CD4-positive, alpha-beta T cell treated with Interferon alpha-2 for 1 hour (primary cell): ENCODE measurements at places on chromosomes 1 and 21.

DNA sequence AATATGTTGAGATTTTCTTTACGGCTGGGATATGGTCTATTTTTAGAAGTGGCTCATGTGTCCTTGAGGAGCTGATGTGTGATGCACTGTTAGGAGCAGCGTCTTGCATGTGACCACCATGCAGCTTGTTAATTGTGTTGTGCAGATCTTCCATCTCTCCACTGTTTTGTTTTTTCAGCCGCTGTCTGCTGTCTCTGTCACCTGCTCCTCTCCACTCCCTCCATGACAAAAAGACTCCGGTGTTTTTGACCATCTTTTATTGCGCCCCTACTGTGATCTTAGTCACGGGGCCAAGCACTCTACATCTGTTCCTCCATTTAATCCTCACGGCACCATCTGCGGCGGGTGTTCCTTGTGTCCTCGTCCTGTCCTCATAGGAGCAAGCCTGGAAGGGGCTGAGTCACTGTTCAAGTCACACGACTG is 51.8 kb downstream of the ADARB1 start:
- DNase-seq: no peak

- DNase-seq: no peak
Measured at GRCh38 chr1:53330819-53331218, 2.9 kb upstream of the LRP8 start.

- no peak for DNase-seq
Measured at GRCh38 chr1:174165471-174166137, 6.3 kb downstream of the RABGAP1L start.

GRCh38 chr1:236127045-236127444 is 15.3 kb upstream of the GPR137B start:
- DNase-seq: no peak

DNA sequence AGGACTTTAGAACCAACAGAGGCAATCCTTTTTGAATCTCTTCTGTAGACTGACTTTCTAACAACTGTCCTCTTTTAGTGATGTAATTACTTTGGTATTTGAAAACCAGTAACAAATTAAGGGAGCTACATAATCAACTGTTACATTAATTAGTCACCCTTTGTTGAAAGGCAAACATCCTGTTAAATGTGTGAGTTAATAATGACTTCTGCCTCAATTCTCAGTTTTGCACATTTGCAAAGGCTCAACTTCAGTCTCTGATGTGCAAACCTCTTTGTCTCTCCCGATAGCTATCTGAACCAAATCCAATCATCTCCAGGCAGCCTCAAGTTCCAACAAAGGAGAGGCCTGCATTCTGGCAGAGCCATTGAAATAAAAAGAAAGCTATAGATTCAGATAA is 135.4 kb upstream of the C8B start:
- no peak for DNase-seq

DNA sequence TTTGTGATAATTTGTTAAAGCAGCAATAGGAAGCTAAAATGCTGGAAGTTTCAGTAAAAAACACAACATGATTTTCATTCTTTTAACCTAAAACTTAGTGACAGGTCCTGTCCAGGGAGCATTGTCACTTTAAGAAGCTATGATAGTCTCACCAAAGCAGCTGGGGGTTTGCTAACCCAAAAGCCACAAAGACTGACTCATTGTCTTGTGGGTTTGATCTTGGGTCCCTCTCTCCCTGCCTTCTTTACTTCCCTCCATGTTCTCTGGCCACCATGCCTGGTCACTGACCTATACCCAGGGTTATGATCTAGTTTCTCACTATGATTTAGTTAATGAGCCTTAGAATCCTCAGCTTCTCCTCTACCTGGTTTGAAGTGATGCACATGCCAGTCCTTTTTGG is 213.5 kb upstream of the PTGFR start:
- no peak for DNase-seq
